Spinal cord (tissue), 10 donors: ENCODE measurements at places on chromosomes 11 and 22.

GRCh38 chr11:100830274-100830673 lies 143.2 kb downstream of the ARHGAP42 start:
- H3K27me3 ChIP-seq = no peaks in the 10 kb centered on the region
- no peak overlapping the region for H3K27ac ChIP-seq
- H3K36me3 ChIP-seq = no peaks in the 10 kb centered on the region
- no peak overlapping the region for H3K4me3 ChIP-seq
- DNase-seq = no peak

DNA sequence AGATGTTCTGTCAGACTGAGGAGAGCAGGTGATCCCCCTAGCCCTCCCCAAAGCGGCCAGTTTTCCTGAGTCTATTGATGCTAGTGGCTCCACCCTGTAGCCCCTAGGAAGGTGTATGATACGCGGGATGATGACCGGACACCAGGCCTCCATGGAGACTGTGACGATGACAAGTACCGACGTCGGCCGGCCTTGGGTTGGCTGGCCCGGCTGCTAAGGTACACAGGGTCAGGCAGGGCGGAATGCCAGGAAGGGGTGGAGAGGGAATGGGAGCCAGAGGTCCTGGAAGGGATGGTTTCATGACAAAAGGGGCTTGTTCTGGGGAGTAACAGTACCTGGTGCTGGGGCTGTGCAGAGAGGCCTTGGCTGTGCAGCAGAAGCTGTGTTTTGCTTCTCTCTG lies 3.2 kb downstream of the ZFPL1 start:
- H3K36me3 ChIP-seq = peaks cover 47% of the 10 kb centered on the region
- peaks cover 24% of the 10 kb centered on the region for H3K4me1 ChIP-seq
- H3K27ac ChIP-seq = no peak overlapping the region
- no peak for DNase-seq
- H3K27me3 ChIP-seq = no peaks in the 10 kb centered on the region

- no peak overlapping the region for H3K4me3 ChIP-seq
- H3K36me3 ChIP-seq = no peaks in the 10 kb centered on the region
- H3K27ac ChIP-seq = no peak overlapping the region
Measured at GRCh38 chr11:7548659-7549274, 35.0 kb downstream of the PPFIBP2 start.

- H3K4me3 ChIP-seq = no peak overlapping the region
- H3K27ac ChIP-seq = no peak overlapping the region
- no peak for DNase-seq
- H3K4me1 ChIP-seq = no peaks in the 10 kb centered on the region
Measured at GRCh38 chr11:18374956-18375355, 19.4 kb upstream of the LDHA start.

DNA sequence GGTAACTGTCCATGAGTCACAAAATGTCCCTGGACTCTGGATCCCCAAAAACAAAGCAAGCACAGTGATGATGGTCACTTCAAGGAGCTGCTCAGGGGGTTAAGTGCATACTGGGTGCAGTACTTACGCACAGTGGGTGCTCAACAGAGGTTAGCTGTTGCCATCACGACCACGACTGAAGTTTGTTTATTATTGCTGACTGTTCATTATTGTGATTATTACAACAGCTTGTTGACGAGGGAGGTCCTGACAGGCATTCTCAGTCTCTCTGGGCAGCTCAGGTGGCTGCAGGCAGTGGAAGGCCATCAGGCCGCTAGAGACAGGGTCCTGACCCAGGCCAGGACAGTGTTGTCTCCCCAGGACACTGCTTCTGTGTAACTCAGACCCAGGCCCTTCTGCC lies 418.8 kb downstream of the SHANK2 start:
- peaks cover 16% of the 10 kb centered on the region for H3K4me1 ChIP-seq
- no peak overlapping the region for H3K4me3 ChIP-seq
- no peak overlapping the region for H3K27ac ChIP-seq

DNA sequence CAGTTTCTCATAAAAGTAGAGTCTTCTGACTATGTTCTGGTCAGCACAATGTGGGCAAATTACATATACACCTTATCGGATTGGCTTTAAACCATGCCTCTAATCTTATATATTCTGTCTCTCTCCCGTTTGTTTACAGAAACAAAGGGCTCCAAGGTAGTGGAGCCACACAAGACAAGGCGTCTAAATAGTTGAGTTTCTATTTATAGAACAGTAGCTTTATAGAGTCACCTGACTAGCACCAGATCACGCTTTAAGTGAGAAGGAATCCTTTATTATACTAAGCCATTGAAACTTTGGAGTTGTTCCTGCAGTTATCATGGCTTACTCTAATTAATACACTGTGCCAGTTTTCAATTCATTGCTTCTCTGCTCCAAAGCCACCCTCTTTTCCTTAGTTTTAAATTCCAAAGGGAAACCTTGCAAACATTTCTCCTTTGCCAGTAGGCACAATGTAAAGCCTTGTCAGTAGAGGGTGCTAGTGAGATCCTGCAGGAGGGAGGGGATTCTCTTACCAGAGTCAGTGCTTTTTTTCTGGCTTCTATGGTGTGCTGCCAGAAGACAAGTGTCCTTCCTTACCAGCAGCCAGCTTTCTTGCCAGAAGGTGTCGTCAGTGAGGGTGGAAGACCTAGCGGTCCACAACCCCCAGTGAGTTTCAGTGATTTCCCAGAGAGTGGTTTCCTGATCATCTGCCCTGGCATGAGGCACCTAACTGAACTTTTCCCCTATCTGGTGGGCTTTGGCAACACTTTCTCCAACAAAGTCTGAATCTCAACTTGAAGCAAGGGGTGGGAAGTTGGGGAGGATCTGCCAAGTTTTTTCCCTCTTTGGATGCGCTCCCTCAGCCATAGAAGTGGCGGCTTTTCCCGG lies 71.7 kb downstream of the RAB38 start:
- DNase-seq = no peak
- no peak overlapping the region for H3K27ac ChIP-seq
- H3K36me3 ChIP-seq = no peaks in the 10 kb centered on the region
- H3K27me3 ChIP-seq = no peaks in the 10 kb centered on the region
- H3K4me3 ChIP-seq = no peak overlapping the region

DNA sequence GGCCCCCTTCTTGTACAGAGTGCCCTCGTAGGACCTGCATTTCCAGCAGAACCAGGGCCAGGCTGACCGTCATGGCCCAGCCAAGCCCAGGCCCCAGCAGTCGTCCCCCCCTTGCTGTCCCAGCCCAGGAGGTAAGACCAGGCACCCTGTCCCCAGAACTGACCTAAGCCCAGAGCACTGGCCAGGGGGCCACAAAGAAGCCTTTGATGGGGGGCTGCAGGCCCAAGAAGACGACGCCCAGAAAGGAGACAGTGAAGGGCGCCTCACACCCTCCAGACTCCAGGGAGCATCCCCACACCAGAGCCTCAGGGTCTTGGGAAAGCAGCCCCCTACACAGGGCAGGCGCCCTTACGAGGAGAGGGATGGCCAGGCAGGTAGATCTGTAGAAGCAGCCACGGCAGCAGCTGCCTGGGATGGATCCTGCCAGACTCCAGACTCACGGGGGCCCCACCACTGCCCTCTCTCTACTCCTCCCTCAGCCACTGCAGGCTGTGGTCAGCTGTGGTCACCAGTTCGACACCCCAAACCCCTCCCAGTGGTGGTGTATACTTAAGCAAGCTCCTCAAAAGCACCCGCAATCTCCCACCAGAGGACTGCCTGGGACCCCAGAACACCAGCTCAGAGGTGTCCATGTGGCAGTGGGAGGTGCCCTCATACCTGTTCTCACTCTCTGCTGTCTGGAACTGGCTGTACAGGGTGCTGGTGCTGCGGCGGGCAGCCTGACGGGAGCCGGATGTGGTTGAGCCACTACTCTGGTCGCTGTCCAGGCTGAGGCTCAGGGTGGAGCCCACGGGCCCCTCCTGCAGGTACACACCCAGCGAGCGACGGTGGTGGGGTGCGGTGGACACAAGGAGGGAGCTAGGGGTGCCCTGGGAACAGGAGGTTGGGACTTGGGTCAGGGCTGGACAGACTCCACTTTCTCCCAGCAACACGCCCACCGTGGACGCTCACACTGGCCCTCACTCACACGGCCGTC lies 27.0 kb downstream of the SBF1 start:
- no peak overlapping the region for H3K27ac ChIP-seq
- peaks cover 82% of the 10 kb centered on the region for H3K36me3 ChIP-seq
- no peaks in the 10 kb centered on the region for H3K27me3 ChIP-seq
- no peak overlapping the region for H3K4me3 ChIP-seq
